Placental pericyte (primary cell): ENCODE measurements at places on chromosomes 2 and 18. TPM values are rescaled to one million over a fixed set of nuclear protein-coding genes. Genes with fewer than 3 reads are reported as not detected.

AQP4 gene
- not detected in 2 replicates for total RNA-seq

GAREM2 gene
- total RNA-seq: 1.3 TPM in 2 replicates

SPC25 gene
- total RNA-seq: 0.44 and 7.6 TPM in 2 replicates

MRPL30 gene
- total RNA-seq: 25.6 and 31.8 TPM in 2 replicates

CLEC4F gene
- not detected in 2 replicates for total RNA-seq

ANKZF1 gene
- total RNA-seq: 19.2 and 23.9 TPM in 2 replicates

GALNT14 gene
- total RNA-seq: 0.14 TPM in 1 of 2 replicates, not detected in the other

E2F6 gene
- 14.3 and 15.3 TPM in 2 replicates for total RNA-seq

PDIA6 gene
- total RNA-seq: 247 and 810 TPM in 2 replicates

FKBP7 gene
- total RNA-seq: 19.6 and 25.4 TPM in 2 replicates

COX5B gene
- 125 and 163 TPM in 2 replicates for total RNA-seq

NLRC4 gene
- total RNA-seq: not detected in 2 replicates

SLC14A1 gene
- 13.6 and 18.2 TPM in 2 replicates for total RNA-seq

UGT1A1 gene
- total RNA-seq: not detected in 2 replicates

AGAP1 gene
- 15.5 and 28.6 TPM in 2 replicates for total RNA-seq

TXNDC2 gene
- total RNA-seq: 0.14 and 0.22 TPM in 2 replicates

ASB3 gene
- 29.3 and 29.9 TPM in 2 replicates for total RNA-seq

POTEC gene
- total RNA-seq: under 0.01 TPM in 1 of 2 replicates, not detected in the other

FAM124B gene
- 0.22 and 0.57 TPM in 2 replicates for total RNA-seq

CBLN2 gene
- total RNA-seq: 13.9 TPM in 1 of 2 replicates, not detected in the other

HSBP1L1 gene
- total RNA-seq: 8.0 and 20.4 TPM in 2 replicates

LRATD1 gene
- 0.43 TPM in 1 of 2 replicates, not detected in the other for total RNA-seq

CERKL gene
- 0.14 TPM in 1 of 2 replicates, not detected in the other for total RNA-seq

UGT1A5 gene
- total RNA-seq: not detected in 2 replicates

NEMP2 gene
- total RNA-seq: 6.1 and 12.2 TPM in 2 replicates

CFAP221 gene
- total RNA-seq: not detected in 2 replicates

PAIP2B gene
- under 0.01 TPM in 2 replicates for total RNA-seq

IL18RAP gene
- not detected in 2 replicates for total RNA-seq

ATOH8 gene
- 3.6 and 10.9 TPM in 2 replicates for total RNA-seq

TMEM200C gene
- total RNA-seq: not detected in 2 replicates

LONRF2 gene
- total RNA-seq: 0.88 and 1.0 TPM in 2 replicates

MALL gene
- total RNA-seq: 2.4 and 27.1 TPM in 2 replicates

DTYMK gene
- 7.4 and 58.7 TPM in 2 replicates for total RNA-seq

NPHP1 gene
- 2.4 and 3.3 TPM in 2 replicates for total RNA-seq

GPAT2 gene
- 1.3 TPM in 2 replicates for total RNA-seq

UGT1A3 gene
- not detected in 2 replicates for total RNA-seq

TWIST2 gene
- total RNA-seq: 30.4 and 66.4 TPM in 2 replicates

PNKD gene
- 25.3 and 48.1 TPM in 2 replicates for total RNA-seq

TIA1 gene
- 58.6 and 84.0 TPM in 2 replicates for total RNA-seq

STON1 gene
- 8.4 and 20.1 TPM in 2 replicates for total RNA-seq
